Stimulated activated CD4-positive, alpha-beta T cell treated with anti-CD3 and anti-CD28 coated beads, Interleukin-1b, Interleukin-23, amount 100 ng/mL, for 1 hour (primary cell): ENCODE measurements at places on chromosomes 4 and X.

DNA sequence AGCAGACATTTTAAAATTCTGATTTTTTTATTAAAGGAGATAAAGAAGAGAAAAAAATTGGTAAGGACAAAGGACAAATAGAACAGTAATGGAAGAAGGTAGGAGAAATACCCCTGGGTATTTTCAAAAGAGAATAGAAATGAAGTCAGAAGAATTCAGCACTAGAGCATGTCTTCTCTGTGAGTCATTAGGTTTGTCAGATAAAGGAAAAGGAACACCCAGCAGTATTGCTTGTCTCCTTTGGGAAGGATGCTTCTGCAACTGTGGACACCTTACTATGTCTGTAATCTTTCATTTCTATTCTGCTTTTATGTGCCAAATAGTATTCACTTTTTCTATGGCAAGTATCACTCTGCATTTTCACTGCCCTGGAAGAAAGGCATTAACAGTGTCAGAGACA, 24.0 kb upstream of the PCDH7 start:
- DNase-seq: no peak

DNA sequence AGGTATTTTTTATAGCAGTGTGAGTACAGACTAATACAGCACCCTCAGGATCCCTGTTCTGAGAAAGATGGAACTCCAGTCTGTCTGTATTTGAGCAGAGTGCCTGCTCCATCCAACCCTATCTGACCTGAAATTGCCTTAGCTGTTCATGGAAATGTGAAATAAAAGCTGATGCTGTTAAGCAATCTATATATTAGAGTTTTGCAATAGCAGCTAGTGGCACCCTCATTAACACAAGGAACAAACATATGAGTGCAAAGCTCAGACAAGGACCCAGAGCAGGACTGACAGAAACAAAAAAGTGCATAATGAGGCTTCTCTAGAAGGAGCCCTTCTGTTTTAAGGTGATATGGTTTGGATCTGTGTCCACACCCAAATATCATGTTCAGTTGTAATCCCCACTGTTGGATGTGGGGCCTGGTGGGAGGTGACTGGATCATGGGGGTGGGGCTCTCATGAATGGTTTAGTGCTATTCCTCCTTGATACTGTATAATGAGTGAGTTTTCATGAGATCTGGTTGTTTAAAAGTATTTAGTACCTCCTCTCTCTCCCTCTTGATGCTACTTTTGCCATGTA, 272.9 kb upstream of the KLF3 start:
- no peak for DNase-seq

- DNase-seq: no peak
These were observed 423.3 kb upstream of the TENM3 start for GRCh38 chr4:181819946-181820345.

DNA sequence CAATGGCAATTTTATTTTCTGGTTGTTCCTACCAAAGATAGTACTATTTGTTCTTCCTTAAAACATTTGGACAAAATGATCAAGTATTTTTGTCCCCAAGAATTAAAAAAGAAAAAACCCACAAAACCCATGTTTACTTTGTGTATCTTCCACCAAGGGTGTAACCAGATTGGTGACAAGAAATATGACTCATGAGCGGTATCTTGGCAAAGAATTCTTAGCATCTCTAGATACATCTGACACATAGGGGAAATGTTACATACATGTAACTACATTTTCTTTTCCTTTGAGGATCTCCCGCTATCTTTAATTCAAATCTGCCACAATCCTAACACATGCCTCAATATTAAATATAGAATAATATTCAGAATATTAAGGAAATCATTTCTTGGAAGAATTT, 78.7 kb downstream of the WDFY3 start:
- DNase-seq: no peak

DNA sequence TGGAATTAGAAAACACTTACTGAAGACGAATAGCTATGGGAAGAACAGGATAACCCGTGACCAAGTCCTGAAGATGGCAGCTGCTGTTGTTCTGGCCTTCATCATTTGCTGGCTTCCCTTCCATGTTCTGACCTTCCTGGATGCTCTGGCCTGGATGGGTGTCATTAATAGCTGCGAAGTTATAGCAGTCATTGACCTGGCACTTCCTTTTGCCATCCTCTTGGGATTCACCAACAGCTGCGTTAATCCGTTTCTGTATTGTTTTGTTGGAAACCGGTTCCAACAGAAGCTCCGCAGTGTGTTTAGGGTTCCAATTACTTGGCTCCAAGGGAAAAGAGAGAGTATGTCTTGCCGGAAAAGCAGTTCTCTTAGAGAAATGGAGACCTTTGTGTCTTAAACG, 2.4 kb downstream of the AGTR2 start:
- DNase-seq: no peak

DNA sequence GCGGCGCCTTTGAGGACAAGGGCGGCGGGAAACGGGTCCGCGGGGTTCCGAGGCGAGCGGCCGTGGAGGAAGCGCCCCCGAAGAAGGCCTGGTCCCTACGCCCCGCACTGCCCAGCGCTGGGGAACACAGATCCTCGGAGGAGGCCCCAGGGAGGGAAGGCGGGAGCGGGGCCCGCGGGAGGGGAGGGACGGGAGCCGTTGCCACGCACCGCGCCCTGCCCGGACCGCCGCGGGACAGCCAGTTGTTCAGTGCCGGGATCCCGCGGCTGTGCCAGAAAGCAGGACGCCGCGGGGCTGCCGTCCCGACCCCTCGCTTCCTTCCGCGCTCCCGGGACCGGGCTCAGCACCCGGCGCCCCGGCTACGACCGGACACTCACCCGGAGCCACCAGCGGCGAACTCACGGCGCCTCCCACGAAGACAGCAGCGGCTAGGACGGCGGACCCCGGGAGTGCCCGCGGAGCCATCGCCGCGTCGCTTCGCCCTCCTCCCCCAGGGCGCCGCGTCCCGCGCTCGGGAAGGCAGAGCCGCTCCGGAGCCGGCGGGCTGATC, 278 bp downstream of the RELL1 start:
- peak; percentile 14 for DNase-seq

GRCh38 chrX:110614596-110614995, 181.0 kb downstream of the CHRDL1 start:
- no peak for DNase-seq

- DNase-seq: no peak
These were observed 22.8 kb upstream of the SEC24B start for GRCh38 chr4:109410776-109411175.

- no peak for DNase-seq
These were observed 103.7 kb downstream of the AKAP4 start for GRCh38 chrX:50097071-50097470.

GRCh38 chr4:129335276-129335675, 239.3 kb downstream of the C4orf33 start:
- no peak for DNase-seq

DNA sequence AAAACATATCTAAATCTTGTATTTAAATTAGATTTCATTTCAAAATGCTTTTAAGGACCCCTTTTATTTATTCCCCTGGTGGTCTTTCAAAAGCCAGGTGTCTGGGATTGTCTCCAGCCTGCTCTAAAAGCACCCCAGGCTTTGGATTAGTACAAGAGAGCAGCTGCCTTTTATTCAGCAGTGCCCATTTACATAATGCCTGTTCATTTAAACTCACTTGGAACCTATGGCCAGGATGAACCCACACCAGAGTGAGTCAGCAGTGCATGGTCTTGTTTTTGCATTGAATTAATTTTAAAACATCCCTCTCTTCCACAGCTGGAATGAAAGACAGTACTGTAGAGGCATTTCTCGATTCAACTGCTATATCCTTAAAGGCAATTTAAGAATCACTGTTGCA, 64.1 kb upstream of the TENM3 start:
- DNase-seq: no peak

DNA sequence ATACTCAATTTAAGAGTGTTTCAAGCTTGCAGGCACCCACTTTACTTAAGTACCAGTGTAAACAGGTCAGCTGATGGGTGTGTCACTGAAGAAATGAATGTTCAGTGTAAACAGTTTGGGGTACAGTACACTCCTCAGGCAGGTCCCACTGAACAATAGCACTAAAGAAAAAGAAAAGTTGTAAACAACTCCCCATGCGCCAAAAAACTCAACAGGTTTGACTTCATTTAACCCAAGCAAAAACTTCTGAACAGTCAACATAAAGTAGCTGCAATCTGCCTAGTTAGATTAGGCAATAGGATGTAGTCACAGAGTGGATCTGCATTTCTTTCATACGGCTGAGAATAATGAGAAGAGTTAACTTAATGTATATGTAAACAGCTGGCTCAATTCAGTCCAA, 93.2 kb downstream of the FAM13A start:
- no peak for DNase-seq

DNA sequence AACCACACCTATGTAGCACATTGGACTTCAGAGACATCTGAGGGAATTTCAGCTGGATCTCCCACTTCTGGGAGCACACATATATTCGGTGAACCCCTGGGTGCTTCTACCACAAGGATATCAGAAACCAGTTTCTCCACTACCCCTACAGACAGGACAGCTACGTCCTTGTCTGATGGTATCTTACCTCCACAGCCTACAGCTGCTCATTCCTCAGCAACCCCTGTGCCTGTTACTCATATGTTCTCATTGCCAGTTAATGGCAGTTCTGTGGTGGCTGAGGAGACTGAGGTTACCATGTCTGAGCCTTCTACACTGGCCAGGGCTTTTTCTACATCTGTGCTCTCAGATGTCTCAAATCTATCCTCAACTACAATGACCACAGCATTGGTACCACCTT, 45.7 kb downstream of the ADGRG4 start:
- DNase-seq: no peak

DNA sequence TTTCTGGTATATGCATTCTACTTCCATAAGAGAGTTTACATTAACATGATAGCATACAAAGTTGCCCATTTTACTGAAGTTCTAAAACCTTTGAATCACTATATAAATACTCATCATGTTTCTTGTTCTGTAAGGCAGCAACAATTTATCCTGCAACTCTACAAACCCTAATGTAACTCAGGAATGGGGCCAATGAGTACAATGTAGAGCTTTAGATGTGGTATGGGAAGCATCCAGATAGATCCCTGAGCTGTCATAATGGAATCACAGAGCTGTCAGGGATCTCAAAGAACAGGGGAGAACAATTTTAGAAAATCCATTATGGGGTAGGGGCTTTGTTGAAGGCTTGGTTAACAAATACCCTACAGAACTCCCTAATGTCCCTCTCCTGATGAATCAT, 88.5 kb downstream of the DCUN1D4 start:
- DNase-seq: no peak

- DNase-seq: no peak
These were observed 28.9 kb upstream of the RPS6KA6 start for GRCh38 chrX:84216881-84217280.

GRCh38 chrX:64994131-64994798, 18.0 kb upstream of the ZC4H2 start:
- DNase-seq: no peak

DNA sequence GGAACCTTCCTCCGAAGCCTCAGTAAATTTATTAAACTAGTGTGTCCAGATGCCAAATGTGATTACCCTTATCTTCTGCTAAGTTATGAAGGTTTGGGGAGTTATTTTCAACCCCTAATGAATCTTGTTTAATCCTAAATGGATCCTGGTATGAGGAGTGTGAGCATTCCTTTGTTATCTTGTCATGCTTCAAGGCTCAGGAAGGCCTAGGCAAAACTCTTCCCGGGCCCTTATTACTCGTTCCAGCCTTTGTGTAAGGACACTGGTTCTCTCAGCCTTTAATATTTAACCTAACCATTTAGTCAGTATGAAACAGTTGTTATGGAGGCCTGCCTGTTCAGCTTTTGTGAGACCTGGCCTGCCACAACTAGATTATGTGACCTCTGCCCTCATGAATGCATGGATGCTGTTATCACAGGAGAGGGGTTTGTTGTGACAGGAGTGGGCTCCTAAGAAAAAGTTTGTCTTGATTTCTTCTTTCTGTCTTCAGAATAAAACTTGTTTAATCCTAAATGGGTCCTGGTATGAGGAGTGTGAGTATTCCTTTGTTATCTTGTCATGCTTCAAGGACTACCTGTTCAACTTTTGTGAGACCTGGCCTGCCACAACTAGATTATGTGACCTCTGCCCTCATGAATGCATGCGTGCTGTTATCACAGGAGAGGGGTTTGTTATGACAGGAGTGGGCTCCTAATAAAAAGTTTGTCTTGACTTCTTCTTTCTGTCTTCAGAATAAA, 181.7 kb downstream of the SLC39A8 start:
- DNase-seq: no peak

- no peak for DNase-seq
These were observed 38.0 kb upstream of the DSPP start for GRCh38 chr4:87570290-87570805.

- DNase-seq: no peak
These were observed 80.2 kb upstream of the BMP2K start for GRCh38 chr4:78695910-78696309.

DNA sequence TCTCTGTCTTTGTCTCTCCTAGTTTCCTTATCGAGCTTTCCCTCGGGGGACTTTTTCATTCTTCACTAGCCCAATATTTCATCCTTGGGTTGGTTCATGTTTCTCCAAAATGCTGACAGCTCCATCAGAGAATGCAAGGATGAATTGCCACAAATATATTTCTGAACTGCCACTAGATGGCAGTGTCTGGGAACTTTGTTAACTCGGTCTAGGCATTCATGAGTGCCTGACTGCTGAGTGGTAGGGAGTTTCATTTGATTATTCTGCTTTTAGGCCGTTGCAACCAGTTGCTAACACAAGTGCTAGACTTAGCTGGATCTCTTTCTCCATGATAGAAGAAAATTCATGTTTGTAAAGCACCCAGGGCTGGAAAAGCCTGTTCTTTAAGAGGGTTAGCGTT, 73.5 kb upstream of the RAP2C start:
- no peak for DNase-seq

- DNase-seq: no peak
These were observed 68.0 kb downstream of the ACOX3 start for GRCh38 chr4:8372506-8372905.

DNA sequence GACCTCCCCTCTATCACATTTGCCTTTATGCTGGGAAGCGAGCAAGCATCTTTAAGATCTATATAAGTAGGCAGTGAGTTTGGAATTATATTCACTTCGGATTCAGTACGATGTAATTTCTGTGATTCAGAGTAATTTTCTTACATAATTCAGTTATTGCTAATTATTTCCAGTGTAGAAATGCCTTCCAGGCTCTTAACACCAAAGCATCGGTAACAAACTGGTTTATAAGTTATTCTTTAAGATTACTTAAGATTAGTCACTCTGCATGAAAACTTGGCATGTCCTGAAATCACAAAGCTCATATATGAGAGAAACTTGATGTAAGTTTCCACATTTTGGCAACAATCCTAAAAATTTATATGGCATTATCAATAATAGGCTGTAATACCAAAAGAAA, 120.8 kb downstream of the ADAMTS3 start:
- no peak for DNase-seq

GRCh38 chrX:2500803-2501558, at the start of the genes DHRSX and ZBED1:
Gene DHRSX, minus strand, starts transcription at chrX:2500976. Its CDS starts 51 bp downstream, at chrX:2500925.
Gene ZBED1, minus strand, starts transcription at chrX:2500976. Its CDS starts 10,257 bp downstream, at chrX:2490719.
- peak; percentile 21 for DNase-seq

- no peak for DNase-seq
These were observed 41.2 kb upstream of the APLN start for GRCh38 chrX:129695937-129696336.

- no peak for DNase-seq
These were observed 180.9 kb downstream of the RASL11B start for GRCh38 chr4:53043055-53043454.

DNA sequence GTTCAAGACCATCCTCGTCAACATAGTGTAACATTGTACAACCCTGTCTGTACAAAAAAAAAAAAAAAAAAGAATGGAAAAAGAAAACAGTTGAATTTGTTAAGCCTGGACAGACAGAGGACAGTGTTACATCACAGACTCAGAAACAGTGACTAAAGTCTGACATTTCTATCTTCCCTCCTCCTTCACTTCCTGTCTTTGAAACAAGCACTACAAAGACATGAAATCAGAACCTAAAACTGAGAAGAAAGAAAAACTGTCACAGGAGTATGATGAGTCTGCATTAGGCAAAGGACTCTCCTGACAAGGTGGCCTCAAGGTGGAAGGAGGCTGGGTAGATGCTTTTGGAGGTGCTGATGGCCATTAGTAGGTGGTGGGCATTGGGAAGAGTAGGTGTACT, 126.7 kb downstream of the RBM47 start:
- no peak for DNase-seq
